ENCODE measurements at places on chromosomes 1 and 21. TPM values are rescaled to one million over a fixed set of nuclear protein-coding genes. Genes with fewer than 3 reads are reported as not detected.

The REG4 gene
- total RNA-seq, result not detected

The XPR1 gene
- 71.8 TPM for total RNA-seq

The NCAM2 gene
- 0.64 TPM for total RNA-seq

The LIN28A gene
- 107 TPM for total RNA-seq

The LHX8 gene
- not detected for total RNA-seq

The TMOD4 gene
- 1.1 TPM for total RNA-seq

The WNT9A gene
- total RNA-seq, result 1.0 TPM

The CFHR3 gene
- total RNA-seq, result not detected

The VTCN1 gene
- total RNA-seq, result 0.23 TPM

The IGSF5 gene
- total RNA-seq, result 2.5 TPM

DNA sequence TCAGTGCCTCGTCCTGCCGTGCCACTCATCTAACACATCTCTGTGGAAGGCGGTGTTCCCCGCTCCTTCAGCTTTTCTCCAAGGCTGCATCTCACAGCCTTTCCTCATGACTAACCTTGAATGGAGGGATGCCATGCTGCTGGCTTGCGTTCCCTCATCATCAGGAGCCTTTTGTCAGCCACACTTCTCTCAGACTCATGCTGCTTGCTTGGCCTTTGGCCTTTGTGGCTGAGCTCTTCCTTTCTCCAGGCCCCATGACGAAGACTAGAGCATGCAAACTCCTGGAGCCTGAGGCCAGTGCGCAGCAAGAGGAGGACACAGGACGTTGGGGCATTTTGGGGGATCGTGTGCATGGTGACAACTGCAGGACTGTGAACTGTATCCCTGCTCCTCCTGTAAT, 70.8 kb downstream of the SYT2 start:
- no peak for DNase-seq
- H3K4me1 ChIP-seq, result peaks cover 8% of the 10 kb centered on the region
- H3K4me3 ChIP-seq, result no peak overlapping the region

- no peak overlapping the region for H3K27ac ChIP-seq
- H3K4me3 ChIP-seq, result no peak overlapping the region
- H3K4me1 ChIP-seq, result no peaks in the 10 kb centered on the region
- DNase-seq, result no peak
Observed at GRCh38 chr1:26915204-26915842, 1.5 kb upstream of the NR0B2 start.

GRCh38 chr1:220974431-220974830, 95.2 kb downstream of the HLX start:
- no peak overlapping the region for H3K4me3 ChIP-seq
- no peak overlapping the region for H3K27ac ChIP-seq
- H3K36me3 ChIP-seq, result no peaks in the 10 kb centered on the region
- no peak for DNase-seq
- peaks cover 3% of the 10 kb centered on the region for H3K27me3 ChIP-seq

GRCh38 chr1:89809556-89809955, 11.3 kb upstream of the LRRC8D start:
- peaks cover 7% of the 10 kb centered on the region for H3K4me1 ChIP-seq
- H3K36me3 ChIP-seq, result no peaks in the 10 kb centered on the region
- no peak overlapping the region for H3K4me3 ChIP-seq
- peaks cover 2% of the 10 kb centered on the region for H3K27me3 ChIP-seq

DNA sequence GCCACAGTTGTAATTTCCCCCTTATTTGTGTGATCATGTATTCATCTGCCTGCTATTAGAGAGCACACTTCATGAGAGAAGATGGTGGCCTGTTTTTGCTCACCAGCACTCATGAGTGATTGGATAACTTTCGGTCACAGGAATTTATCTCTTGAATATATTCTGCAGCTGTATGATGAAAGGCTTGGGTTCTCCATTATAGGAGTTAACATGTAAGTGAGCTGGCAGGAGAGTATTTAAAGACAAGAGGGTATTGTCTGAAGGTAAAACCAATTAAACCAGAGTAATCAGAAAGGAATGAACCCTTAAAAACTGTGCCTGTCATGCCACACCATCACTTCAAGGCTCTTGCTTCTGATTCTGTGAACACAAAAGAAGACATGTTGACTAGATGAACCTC, 574.9 kb upstream of the CAMK1G start:
- H3K27me3 ChIP-seq, result no peaks in the 10 kb centered on the region
- H3K36me3 ChIP-seq, result no peaks in the 10 kb centered on the region
- H3K27ac ChIP-seq, result no peak overlapping the region
- H3K4me3 ChIP-seq, result no peak overlapping the region

- H3K4me3 ChIP-seq, result no peak overlapping the region
- peaks cover 2% of the 10 kb centered on the region for H3K27me3 ChIP-seq
- DNase-seq, result no peak
- H3K4me1 ChIP-seq, result no peaks in the 10 kb centered on the region
- H3K36me3 ChIP-seq, result no peaks in the 10 kb centered on the region
Observed at GRCh38 chr1:178881950-178882349, 11.1 kb upstream of the ANGPTL1 start.

DNA sequence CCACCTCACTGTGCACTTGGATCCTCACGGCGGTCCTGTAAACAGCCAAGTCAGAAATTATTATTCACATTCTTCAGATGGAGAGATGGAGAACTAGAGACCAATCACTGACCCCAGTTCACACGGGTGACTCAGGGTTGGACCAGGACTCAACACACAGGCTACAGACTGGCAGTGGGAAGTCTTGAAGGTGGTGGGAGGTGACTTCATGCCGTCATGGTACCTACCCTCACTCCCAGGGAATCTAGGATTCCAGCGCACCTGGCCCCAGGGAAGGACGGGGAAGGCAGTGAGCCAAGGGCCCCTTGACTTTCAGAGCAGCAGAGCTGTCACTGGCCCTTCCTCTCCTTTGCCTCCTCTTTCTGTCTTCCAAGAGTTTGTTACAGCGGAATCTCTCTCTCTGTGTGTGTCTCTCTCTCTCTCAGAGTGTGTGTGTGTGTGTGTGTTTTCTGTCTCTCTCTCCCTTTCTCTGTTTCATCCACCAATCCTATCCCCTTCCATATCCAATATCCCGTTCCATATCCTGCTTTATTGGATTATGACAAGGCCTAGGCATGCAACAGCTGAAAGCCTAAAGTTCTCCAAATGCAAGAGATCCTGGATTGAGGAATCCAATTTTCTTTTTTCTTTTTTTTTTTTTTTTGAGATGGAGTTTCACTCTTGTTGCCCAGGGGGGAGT, 11.7 kb downstream of the OPTC start:
- H3K4me1 ChIP-seq, result peaks cover 43% of the 10 kb centered on the region
- H3K36me3 ChIP-seq, result no peaks in the 10 kb centered on the region
- no peak for DNase-seq
- H3K4me3 ChIP-seq, result no peak overlapping the region
- peaks cover 13% of the 10 kb centered on the region for H3K27me3 ChIP-seq
- H3K27ac ChIP-seq, result no peak overlapping the region

GRCh38 chr1:78388275-78388674, 102.5 kb upstream of the PTGFR start:
- no peaks in the 10 kb centered on the region for H3K36me3 ChIP-seq
- no peaks in the 10 kb centered on the region for H3K27me3 ChIP-seq
- DNase-seq, result no peak
- H3K27ac ChIP-seq, result no peak overlapping the region

- no peaks in the 10 kb centered on the region for H3K36me3 ChIP-seq
- no peak overlapping the region for H3K4me3 ChIP-seq
- no peak for DNase-seq
- peaks cover 5% of the 10 kb centered on the region for H3K4me1 ChIP-seq
- peaks cover 2% of the 10 kb centered on the region for H3K27me3 ChIP-seq
- no peak overlapping the region for H3K27ac ChIP-seq
Observed at GRCh38 chr1:48066936-48067335, 69.8 kb upstream of the TRABD2B start.

DNA sequence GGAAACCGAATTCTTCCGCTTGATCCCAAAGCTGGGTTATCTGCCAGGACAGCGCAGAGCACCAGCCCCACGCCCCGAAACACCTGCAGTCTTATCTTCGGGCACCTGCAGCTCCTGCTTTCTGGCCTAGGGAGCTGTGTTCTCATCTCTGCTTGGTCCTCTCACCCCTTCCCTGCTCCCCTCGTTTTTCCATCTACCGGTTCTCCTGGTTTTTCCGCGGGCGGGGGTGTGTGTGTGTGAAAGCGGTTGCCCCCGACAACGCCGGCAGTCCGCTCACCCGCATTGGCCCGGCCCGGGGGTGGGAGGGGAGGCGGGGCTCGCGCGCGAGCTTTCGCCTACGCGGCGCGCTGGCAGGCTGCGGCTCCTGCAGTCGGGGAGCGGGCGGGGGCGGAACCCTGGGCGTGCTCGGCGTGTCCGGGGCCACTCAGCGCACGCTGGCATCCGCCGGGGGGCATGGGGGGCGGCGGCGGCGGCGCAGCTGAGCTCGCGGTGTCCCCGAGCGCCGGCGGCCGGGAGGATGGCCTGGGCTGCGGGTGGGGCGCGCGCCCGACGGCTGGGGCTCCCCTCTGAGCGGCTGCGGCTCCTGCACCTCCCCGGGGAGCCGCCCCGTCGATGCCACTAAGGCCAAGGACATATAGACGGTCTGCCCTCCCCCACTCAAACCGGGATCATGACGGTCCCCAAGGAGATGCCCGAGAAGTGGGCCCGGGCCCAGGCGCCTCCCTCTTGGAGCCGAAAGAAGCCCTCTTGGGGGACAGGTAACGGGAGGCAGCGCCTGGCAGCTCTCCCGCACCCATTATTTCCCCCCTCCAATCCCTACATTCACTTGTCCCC, 3.2 kb downstream of the ATP8B2 start:
- H3K4me3 ChIP-seq, result peak overlapping the region; percentile 83
- H3K27me3 ChIP-seq, result peaks cover 10% of the 10 kb centered on the region
- H3K36me3 ChIP-seq, result peaks cover 20% of the 10 kb centered on the region
- peak overlapping the region; percentile 74 for H3K27ac ChIP-seq

DNA sequence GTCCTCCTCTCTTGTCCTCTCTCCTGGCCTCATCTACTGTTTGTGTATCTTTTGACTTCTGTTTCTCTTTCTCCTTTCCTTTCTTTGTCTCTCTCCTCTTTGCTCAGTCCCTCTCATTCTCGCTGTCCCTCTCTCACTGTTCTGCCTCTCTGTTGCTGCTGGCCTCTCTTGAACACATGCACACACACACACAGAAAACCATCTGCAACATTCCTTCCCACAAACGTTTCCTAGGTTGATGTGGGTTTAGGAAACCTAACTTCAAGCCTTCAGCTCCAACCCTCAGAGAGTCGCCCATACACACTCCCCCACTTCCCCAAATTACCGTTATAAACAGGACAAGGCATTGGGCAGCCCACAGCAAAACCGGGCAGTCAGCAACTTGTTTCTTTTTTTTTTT, 10.9 kb upstream of the SSBP3 start:
- peaks cover 11% of the 10 kb centered on the region for H3K4me1 ChIP-seq
- no peak overlapping the region for H3K27ac ChIP-seq
- no peak for DNase-seq

GRCh38 chr1:111203681-111204200, 3.3 kb upstream of the DENND2D start:
- H3K4me3 ChIP-seq, result no peak overlapping the region
- H3K36me3 ChIP-seq, result no peaks in the 10 kb centered on the region
- H3K4me1 ChIP-seq, result peaks cover 35% of the 10 kb centered on the region

- H3K4me1 ChIP-seq, result peaks cover 10% of the 10 kb centered on the region
- no peak for DNase-seq
Observed at GRCh38 chr1:215079456-215079855, 3.1 kb upstream of the KCNK2 start.

- no peak overlapping the region for H3K4me3 ChIP-seq
- H3K4me1 ChIP-seq, result no peaks in the 10 kb centered on the region
- H3K27me3 ChIP-seq, result no peaks in the 10 kb centered on the region
- H3K36me3 ChIP-seq, result peaks cover 5% of the 10 kb centered on the region
Observed at GRCh38 chr1:152426731-152427130, 12.7 kb upstream of the CRNN start.

GRCh38 chr1:234836776-234837357, 226.9 kb upstream of the IRF2BP2 start:
- DNase-seq, result no peak
- H3K36me3 ChIP-seq, result no peaks in the 10 kb centered on the region
- no peak overlapping the region for H3K4me3 ChIP-seq
- H3K27ac ChIP-seq, result no peak overlapping the region
- no peaks in the 10 kb centered on the region for H3K27me3 ChIP-seq

- H3K4me1 ChIP-seq, result no peaks in the 10 kb centered on the region
- DNase-seq, result no peak
- H3K27ac ChIP-seq, result no peak overlapping the region
- H3K36me3 ChIP-seq, result no peaks in the 10 kb centered on the region
- peaks cover 11% of the 10 kb centered on the region for H3K27me3 ChIP-seq
Observed at GRCh38 chr1:84857906-84858305, 35.1 kb downstream of the LPAR3 start.

GRCh38 chr1:181347495-181348390, 135.6 kb upstream of the CACNA1E start:
- H3K27ac ChIP-seq, result no peak overlapping the region
- peaks cover 14% of the 10 kb centered on the region for H3K27me3 ChIP-seq
- no peak overlapping the region for H3K4me3 ChIP-seq
- DNase-seq, result no peak

- H3K27ac ChIP-seq, result no peak overlapping the region
- H3K36me3 ChIP-seq, result peaks cover 21% of the 10 kb centered on the region
- DNase-seq, result no peak
- peaks cover 2% of the 10 kb centered on the region for H3K4me1 ChIP-seq
- no peak overlapping the region for H3K4me3 ChIP-seq
Observed at GRCh38 chr1:200857804-200858203, 15.0 kb upstream of the GPR25 start.

DNA sequence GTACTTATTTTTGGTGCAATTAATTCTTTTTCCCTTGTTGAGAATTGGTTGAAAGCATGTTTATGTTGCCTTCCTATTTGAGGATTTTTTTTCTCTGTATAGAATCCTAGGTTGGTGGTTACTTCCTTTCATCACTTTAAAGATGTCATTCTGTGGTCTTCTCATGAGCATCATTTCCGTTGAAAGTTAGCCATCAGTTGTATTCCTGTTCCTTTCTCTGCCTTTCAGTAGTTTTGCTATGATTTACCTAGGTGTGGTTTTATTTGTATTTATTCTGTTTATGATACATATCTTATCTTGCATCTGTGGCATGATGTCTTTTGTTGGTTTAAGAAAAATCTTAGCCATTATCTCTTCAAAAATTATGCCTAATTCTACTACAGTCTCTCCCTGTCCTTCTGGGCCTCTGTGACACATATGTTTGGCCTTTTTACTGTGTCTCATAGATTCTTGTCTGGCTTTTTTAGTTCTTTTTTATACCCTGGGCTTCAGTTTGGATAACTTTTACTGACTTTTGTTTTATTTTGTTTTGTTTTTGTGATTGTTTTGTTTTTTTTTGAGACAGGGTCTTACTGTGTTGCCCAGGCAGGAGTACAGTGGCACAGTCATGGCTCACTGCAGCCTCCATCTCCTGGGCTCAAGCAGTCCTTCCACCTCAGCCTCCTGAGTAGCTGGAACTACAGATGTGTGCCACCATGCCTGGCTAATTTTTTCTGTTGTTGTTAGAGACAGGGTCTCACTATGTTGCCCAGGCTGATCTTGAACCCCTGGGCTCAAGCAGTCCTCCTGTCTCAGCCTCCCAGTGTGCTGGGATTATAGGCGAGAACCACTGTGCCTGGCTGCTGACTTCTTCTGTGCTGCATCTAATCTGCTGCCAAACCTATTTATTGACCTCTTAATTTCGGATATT, 24.1 kb downstream of the PTGFRN start:
- no peaks in the 10 kb centered on the region for H3K4me1 ChIP-seq
- H3K27me3 ChIP-seq, result peaks cover 3% of the 10 kb centered on the region
- no peak overlapping the region for H3K27ac ChIP-seq
- no peaks in the 10 kb centered on the region for H3K36me3 ChIP-seq
